ENCODE measurements at places on chromosomes 3 and 15.

DNA sequence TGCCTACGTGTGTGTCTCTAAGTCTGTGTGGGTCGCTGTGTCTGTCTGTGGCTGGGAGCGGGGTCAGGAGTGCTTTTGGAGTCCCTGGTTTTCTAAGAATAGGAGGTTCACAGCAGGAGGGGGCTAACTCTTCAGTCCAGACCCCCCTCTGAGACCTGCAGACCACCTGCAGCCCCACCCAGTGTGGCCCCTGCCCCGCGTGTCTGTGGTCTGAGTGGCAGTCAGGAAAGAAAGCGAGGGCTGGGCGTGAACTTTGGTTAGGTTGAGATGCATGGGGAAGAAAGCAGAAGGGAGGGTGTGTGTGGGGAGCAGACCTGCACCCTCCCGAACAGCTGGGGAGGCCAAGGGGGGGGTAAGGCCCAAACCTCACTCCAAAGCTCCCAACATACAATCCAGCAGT is 144.9 kb upstream of the TPM1 start:
- H3K36me3 ChIP-seq, result no peaks in the 10 kb centered on the region
- H3K27me3 ChIP-seq, result no peaks in the 10 kb centered on the region
- no peaks in the 10 kb centered on the region for H3K4me1 ChIP-seq
- no peak for DNase-seq
- H3K4me3 ChIP-seq, result no peak overlapping the region
- H3K27ac ChIP-seq, result no peak overlapping the region

- no peak overlapping the region for H3K27ac ChIP-seq
- no peaks in the 10 kb centered on the region for H3K4me1 ChIP-seq
- H3K27me3 ChIP-seq, result peaks cover 28% of the 10 kb centered on the region
- DNase-seq, result no peak
Measured at GRCh38 chr3:149613988-149614387, 43.8 kb downstream of the WWTR1 start.

GRCh38 chr3:15726043-15726442 is 71.7 kb downstream of the ANKRD28 start:
- peak overlapping the region; percentile 33 for H3K4me3 ChIP-seq
- H3K27ac ChIP-seq, result no peak overlapping the region
- no peaks in the 10 kb centered on the region for H3K27me3 ChIP-seq
- H3K4me1 ChIP-seq, result peaks cover 44% of the 10 kb centered on the region

- no peak overlapping the region for H3K4me3 ChIP-seq
- no peak for DNase-seq
- H3K36me3 ChIP-seq, result peaks cover 3% of the 10 kb centered on the region
- H3K27ac ChIP-seq, result peak overlapping the region; percentile 18
Measured at GRCh38 chr3:101453961-101454360, 59.1 kb downstream of the SENP7 start.

GRCh38 chr3:149042789-149043386 is 43.4 kb downstream of the HLTF start:
- H3K27me3 ChIP-seq, result no peaks in the 10 kb centered on the region
- H3K36me3 ChIP-seq, result no peaks in the 10 kb centered on the region
- no peak for DNase-seq
- H3K4me1 ChIP-seq, result peaks cover 15% of the 10 kb centered on the region

- H3K36me3 ChIP-seq, result no peaks in the 10 kb centered on the region
- H3K4me3 ChIP-seq, result no peak overlapping the region
- no peak for DNase-seq
- no peak overlapping the region for H3K27ac ChIP-seq
- H3K27me3 ChIP-seq, result no peaks in the 10 kb centered on the region
Measured at GRCh38 chr3:142065932-142066331, 83.4 kb downstream of the TFDP2 start.

GRCh38 chr15:70781236-70781635 is 17.9 kb upstream of the UACA start:
- no peak overlapping the region for H3K4me3 ChIP-seq
- peaks cover 22% of the 10 kb centered on the region for H3K27me3 ChIP-seq
- no peaks in the 10 kb centered on the region for H3K4me1 ChIP-seq
- DNase-seq, result no peak

Data from activated T-cell treated with anti-CD3 and anti-CD28 coated beads, Interleukin-2, amount 50 U/mL, for 72 hours (primary cell).